ENCODE measurements at places on chromosomes 1 and 21.

- DNase-seq = no peak
Measured at GRCh38 chr21:39103689-39104088, 79.6 kb downstream of the PSMG1 start.

DNA sequence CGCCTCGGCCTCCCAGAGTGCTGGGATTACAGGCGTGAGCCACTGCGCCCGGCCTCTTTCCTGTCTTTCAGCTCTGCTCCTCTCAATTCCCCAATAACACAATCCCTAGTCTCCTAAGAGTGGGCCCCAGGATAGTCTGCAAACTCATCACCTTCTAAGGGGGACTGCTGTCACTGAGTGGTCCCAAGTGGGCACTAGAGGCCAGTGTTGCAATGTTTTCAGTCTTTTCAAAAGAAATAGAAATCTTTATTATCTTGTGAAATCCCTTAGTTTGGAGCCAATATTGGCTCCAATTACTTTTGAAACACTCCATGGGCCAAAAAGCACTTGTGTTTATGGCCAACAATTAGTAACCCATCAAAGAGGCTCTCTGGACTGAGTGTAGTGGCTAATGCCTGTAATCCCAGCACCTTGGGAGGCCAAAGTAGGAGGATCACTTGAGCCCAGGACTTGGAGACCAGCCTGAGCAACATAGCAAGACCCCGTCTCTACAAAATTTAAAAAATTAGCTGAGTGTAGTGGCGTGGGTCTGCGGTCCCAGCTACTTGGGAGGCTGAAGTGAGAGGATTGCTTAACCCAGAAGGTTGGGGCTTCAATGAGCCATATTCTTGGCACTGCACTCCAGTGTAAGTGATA is 28.6 kb upstream of the ZNF697 start:
- no peak for DNase-seq

DNA sequence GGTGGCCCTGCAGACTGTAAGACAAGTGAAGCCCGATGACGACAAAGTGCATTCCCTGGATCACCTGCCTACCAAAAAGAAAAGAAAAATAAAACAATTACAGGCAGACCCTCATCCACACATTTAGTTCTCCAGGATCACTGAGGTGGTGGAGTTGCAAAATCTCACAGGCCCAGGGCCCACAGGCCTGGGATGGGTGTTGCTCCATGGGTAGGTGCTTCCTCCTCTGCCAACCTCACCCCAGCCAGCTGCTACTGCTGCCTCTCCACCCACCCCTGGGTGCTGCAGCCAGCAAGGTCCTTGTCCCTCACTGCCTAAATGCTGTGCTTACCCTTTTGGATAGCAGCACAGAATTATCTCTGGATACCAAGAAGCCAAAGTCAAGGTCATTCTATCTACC is 146.4 kb upstream of the GALNT2 start:
- DNase-seq = no peak

DNA sequence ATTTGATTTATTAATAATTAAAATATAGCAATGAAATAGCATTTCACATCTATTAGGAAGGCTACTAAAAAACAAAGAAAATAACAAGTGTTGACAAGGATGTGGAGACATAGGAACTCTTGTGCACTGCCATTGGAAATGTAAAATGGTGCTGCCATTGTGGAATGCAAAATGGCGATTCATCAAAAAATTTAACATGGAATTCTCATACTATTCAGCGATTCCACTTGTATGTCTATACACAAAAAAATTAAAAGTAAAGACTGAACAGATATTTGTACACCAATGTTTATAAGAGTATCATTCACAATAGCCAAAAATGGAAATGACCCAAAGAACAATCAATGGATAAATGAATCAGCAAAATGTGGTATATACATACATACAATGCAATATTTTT is 101.3 kb upstream of the S1PR1 start:
- DNase-seq = no peak

Data from COR-L47 (cell line).